ENCODE measurements at places on chromosomes 16 and 17.
A peak's percentile ranks its signal among the peaks of the same experiment; 100 is the strongest.

- no peak for DNase-seq
These were observed 38.6 kb upstream of the TENT4B start for GRCh38 chr16:50114357-50115129.

DNA sequence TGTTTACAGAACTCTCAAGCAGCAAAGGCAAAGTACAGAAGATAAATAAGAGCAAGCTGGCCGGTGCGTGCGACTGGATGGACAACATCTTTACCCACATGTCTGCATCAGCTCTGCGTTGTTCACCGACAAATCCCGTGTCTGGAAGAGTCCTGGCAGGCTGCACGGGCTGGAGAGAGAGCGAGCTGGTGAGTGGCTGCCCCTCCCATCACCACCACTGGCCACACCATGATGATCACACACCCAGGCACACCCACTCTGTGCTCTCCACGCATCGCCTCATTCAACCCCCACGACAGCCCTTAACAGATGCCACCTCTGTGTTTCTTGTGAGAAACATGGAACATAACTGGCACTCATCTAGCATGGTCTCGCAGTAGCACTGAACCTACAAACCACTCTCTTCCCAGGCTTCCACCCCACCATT lies 59.2 kb downstream of the ANKRD11 start:
- DNase-seq = no peak

- no peak for DNase-seq
These were observed 2.5 kb upstream of the FBXL19 start for GRCh38 chr16:30920891-30921290.

GRCh38 chr16:15874745-15875314 lies 13.6 kb downstream of the CEP20 start:
- DNase-seq = peak; percentile 47

GRCh38 chr16:3074860-3075522 lies 9.6 kb downstream of the IL32 start:
- DNase-seq = no peak

DNA sequence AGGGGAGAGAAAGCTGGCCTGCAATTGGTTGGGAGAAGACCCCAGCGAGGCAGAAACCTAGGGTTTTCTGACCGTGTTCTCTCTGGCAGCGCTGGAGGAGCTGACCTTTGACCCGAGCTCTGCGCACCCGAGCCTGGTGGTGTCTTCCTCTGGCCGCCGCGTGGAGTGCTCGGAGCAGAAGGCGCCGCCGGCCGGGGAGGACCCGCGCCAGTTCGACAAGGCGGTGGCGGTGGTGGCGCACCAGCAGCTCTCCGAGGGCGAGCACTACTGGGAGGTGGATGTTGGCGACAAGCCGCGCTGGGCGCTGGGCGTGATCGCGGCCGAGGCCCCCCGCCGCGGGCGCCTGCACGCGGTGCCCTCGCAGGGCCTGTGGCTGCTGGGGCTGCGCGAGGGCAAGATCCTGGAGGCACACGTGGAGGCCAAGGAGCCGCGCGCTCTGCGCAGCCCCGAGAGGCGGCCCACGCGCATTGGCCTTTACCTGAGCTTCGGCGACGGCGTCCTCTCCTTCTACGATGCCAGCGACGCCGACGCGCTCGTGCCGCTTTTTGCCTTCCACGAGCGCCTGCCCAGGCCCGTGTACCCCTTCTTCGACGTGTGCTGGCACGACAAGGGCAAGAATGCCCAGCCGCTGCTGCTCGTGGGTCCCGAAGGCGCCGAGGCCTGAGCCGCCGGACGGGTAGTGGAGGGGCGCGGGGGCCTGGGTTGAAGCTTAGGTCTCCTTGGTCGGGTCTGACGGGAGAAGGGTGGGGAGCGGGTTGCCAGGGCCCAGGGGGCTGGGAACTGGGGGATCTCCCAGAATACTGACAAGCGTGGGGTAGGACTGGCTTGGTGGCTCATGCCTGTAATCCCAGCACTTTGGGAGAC lies 7.4 kb upstream of the PYDC1 start:
- no peak for DNase-seq

- no peak for DNase-seq
These were observed 2.2 kb upstream of the CHD3 start for GRCh38 chr17:7886227-7887037.

- no peak for DNase-seq
These were observed 1.1 kb downstream of the C17orf107 start for GRCh38 chr17:4900231-4901107.

DNA sequence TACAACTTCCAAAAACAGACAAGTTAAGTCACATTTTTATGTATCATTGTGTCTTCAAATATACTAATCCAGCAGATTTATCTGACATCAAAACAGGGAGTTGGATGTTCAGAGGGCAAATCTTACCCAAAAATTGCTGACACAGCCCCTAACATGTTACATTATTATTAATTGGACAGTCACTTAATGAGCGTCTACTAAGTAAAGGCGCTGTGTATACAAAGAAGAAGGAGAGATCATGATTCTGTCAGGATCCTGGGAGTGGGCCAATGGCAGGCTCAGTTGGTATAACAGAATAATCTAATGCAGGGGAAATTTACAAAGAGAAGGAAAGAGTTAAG lies 18.4 kb upstream of the CD300E start:
- no peak for DNase-seq
